Foreskin keratinocyte (primary cell): ENCODE measurements at places on chromosomes 16 and 17. TPM values are rescaled to one million over a fixed set of nuclear protein-coding genes. Genes with fewer than 3 reads are reported as not detected.

Gene HBZ
- polyA plus RNA-seq = 0.07 TPM in 1 of 2 replicates, not detected in the other

Gene SPATA32
- polyA plus RNA-seq = not detected in 2 replicates

Gene SLC16A11
- polyA plus RNA-seq = 0.30 and 0.65 TPM in 2 replicates

Gene PRCD
- 0.93 and 0.99 TPM in 2 replicates for polyA plus RNA-seq
